Thymus (tissue), 14 donors: ENCODE measurements at places on chromosomes 5 and 9. TPM values are rescaled to one million over a fixed set of nuclear protein-coding genes. Genes with fewer than 3 reads are reported as not detected.

RANBP3L gene
- polyA plus RNA-seq, result 0.41 TPM

DNA sequence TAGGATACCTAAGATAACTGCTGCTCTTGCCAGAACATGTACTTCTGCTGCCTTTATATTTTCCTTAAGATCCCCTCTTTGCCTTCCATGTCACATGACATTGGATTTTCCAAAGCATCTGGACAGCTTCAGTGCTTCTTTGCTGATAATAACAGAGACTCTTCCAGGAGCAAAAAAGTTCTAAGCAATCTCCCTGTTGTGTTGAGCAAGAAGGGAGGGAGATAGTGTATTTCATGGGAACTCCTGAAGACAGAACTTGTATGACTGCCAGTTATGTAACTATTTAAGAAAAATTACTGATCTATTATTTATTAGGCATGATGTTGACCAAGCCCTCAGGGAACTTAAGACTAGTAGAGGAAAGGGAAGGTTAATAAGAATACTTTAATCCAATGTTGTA is 454.7 kb downstream of the SPATA31D1 start:
- DNase-seq, result no peak

GRCh38 chr9:103625161-103625804 is 468.8 kb upstream of the SMC2 start:
- DNase-seq, result no peak

DNA sequence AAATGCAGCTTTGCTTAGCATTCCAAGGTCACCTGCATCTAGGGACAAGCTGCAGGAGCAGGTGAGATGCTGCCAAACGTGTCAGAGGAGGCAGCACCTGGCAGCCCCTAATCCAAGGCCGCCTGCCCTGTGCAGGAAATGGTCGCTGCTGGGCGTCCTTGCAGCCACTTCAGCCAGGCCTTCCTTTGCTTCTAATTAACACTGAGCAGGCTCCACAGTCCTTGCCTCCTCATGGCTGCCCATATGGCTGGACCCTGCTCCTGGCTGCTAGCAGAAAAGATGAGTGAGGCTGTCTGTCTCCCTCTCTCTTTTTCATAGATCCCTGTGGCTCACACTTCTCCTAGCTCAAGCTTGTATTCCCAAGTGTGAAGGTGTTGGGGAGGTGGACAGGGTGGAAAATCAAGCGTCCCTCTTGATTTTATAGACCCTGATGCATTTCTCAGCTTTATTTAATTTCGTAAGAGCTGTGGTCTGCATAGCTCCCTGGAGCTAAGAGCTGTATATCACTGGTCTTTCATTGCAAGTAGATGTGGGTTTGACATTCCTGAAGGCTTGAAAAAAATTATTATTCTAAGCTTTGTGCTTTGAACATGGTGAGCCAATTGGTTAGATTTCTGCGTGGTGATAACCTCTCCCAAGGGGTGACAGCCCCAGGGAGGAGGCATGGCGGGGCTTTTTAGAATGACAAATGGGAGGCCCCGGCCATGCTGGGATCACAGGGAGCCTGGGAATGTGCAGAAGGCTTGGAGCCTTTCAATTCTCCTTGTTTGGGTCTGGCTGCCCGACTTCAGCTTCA is 193.8 kb downstream of the SLIT3 start:
- DNase-seq, result no peak

GRCh38 chr5:173903396-173904140 is 15.4 kb downstream of the CPEB4 start:
- DNase-seq, result no peak
